CD4-positive, alpha-beta T cell treated with Interleukin-12 subunit alpha and Interleukin-12 subunit beta, for 1 hour (primary cell): ENCODE measurements at places on chromosomes 7 and 10.

DNA sequence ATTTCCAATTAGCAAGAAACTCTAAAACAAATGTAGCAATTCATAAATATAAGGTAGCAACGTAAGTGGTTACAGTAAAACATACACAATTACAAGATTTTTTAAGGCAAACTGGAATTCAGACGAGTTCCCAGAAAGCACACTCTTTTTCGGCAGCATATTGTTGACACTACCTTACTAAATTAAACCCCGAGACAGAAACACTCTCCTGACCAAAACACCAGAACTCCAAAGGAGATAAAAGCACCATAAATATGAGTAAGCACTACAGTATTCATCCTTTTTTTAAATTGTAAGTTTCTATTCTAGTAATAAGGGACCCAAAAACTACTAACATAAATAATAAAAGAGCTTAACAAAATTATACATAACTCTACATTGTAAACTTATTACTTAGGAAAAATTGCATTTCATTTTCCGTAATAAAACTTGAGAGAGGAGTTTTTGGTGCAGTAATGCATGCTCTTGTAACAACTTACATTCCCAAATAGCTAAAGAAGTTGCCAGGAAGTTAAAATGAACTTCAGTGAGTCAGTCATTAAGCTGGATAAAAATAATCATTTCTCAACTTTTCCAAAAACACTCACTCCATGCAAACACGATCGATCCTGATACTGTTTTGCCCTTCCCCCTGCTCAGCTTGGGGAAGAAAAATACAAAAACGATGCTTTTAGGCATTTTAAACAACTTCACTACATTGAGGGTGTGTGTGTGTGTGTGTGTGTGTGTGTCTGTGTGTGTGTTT is 2.0 kb downstream of the PIP4K2A start:
- no peak for DNase-seq

DNA sequence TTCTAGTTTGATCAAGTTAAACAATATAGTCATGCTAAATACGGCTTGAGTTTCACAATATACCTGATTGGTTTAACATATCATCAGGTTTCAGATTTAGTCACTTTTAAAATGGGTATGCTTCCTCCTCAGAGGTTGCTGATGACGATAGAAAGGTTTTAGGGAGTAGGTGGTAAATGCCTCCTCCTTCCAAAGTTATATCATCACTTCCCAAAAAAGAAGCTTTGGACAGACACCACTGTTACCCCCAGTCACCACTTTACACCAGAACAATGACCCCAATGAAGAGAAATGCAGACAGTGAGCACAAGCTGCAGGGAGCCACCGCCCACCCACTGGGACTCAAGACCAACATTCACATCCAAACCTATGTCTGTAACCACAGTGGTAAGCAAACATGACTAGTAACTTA is 244.6 kb downstream of the SORCS1 start:
- DNase-seq = no peak

- peak; percentile 70 for DNase-seq
Measured at GRCh38 chr10:74977913-74978847, 133.3 kb upstream of the SAMD8 start.

GRCh38 chr10:70656489-70656888 is 15.8 kb upstream of the ADAMTS14 start:
- DNase-seq = no peak

DNA sequence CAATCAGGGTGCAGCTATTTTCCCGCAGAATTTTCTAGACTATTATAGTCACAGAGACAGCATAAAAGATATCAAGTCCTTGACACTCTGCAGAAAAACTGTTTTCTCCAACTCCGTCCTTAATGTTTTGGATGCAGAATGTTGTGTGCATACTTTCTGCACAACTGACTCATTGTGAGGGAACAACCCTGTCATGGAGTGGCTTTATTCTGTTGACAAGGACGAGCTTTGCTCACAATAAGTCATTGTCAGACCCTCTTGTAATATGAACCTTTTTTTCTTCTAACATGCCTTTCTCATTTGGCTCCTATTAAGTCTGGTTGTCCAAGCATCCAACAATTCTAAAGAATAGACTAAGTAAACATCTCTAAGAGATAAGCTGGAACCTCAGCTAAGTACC is 17.3 kb downstream of the ABCB4 start:
- DNase-seq = no peak

- no peak for DNase-seq
Measured at GRCh38 chr10:59623133-59624121, 86.2 kb downstream of the SLC16A9 start.

DNA sequence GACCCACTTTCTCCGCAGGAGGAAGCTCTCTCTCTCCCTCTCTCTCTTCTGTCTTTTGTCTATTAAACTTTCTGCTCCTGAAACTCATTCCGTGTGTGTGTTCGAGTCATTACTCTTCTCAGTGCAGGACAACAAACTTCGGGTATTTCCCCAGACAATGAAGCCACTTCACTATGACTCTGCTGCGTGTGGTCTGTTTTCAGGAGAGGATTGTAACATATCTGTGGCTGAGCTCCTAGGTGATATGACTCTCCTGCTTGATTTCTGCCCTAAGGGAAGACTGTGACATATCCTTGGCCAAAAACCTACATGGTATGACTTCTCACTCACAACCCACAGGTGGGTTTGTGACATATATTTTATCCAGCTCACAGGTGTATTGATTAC is 39.9 kb upstream of the ZNF107 start:
- DNase-seq = no peak

GRCh38 chr7:107029061-107029763 is 15.3 kb upstream of the PRKAR2B start:
- DNase-seq = no peak

DNA sequence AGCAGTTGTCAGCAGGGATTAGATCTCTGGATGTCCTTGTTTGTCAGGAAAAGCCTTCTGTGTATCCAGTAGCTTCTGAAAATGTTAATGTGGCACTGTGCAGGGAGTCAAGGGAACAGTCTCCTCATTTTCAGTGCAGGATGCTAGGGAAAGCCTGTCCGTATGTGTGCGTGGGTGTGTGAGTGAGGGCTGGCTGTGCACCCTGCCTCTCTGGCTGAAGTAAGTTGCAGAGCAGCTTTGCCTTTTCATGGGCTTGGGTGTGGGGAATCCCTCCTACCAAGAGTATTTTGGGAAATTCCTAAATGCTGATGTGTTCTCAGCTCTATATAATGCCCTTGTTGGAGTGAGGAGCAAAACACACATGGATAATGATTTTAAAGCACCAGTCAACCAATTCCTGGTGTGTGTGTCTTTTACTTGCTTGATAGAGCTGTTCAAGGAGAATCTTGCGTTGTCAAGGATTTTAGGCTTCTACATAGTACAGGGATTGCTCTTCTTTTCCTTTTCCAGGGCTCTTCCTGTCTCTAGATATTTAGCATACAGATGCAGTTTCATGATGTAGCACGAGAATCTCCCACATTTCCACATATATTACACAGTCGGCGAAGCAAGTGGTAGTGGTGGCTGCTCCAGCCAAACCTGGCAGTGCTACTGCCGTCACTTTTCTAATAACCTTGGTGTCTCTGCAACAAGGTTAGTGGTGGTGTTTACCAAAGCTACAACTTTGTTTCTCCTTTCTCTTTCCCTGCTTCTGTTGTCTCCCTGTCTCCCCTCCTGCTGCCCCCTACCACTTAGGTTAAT is 92.8 kb downstream of the MCU start:
- no peak for DNase-seq

DNA sequence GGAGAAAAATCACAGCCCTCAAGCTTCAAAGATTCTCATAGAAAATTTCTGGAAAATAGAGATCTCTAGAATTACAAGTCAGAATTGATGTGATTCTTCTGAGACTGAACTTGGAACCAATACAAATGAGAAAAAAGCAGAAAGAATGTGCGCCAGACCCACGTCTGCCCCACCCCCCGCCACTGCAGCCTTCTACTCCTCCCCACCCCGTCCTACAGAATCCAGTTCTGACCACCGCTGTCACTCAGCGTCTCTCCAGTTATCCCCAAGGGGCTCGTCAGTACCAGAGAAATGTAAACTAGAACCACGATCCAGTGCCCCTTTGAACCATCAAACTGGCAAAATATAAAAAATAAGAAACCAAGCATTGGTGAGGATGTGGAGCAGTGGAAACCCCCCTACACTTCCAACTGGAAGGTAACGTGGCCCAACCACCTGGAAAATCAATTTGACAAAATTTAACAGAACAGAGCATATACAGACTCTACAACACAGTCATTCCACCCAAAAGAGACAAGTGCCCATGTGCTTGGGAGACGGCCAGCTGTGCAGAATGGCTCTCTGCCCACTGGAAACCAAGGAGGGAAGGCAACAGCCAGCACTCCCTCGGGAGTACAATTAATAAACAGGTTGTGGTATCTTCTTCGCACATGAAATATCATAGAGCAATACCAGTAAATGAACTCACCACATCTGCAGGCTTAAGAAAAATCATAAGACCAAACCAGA is 397.9 kb downstream of the TNS3 start:
- DNase-seq = no peak
